ENCODE measurements at places on chromosomes 5 and 9. TPM values are rescaled to one million over a fixed set of nuclear protein-coding genes. Genes with fewer than 3 reads are reported as not detected.

The SLCO6A1 gene
- not detected for total RNA-seq

The TYRP1 gene
- total RNA-seq = not detected

The CDH6 gene
- not detected for total RNA-seq

The CCNJL gene
- total RNA-seq = not detected

The RECK gene
- 6.2 TPM for total RNA-seq

The PCDHA12 gene
- total RNA-seq = not detected

The FCHO2 gene
- 1.4 TPM for total RNA-seq

The PHF24 gene
- not detected for total RNA-seq

The PCDHB7 gene
- not detected for total RNA-seq

The HAVCR2 gene
- 215 TPM for total RNA-seq
